Neural progenitor cell (in vitro differentiated cells): ENCODE measurements at places on chromosomes 5 and 9. TPM values are rescaled to one million over a fixed set of nuclear protein-coding genes. Genes with fewer than 3 reads are reported as not detected.

VCP gene
- 238 and 309 TPM in 2 replicates for total RNA-seq

INSL4 gene
- not detected in 2 replicates for total RNA-seq

ZCCHC10 gene
- total RNA-seq: 31.8 and 37.0 TPM in 2 replicates

BTNL8 gene
- total RNA-seq: 0.22 and 0.34 TPM in 2 replicates
